ENCODE measurements at places on chromosomes 7 and 10. TPM values are rescaled to one million over a fixed set of nuclear protein-coding genes. Genes with fewer than 3 reads are reported as not detected.

GRCh38 chr10:91668913-91669312 is 36.0 kb upstream of the PPP1R3C start:
- DNase-seq = no peak

GRCh38 chr7:127107601-127108007 is 145.1 kb downstream of the GRM8 start:
- peak; percentile 62 for DNase-seq

DNA sequence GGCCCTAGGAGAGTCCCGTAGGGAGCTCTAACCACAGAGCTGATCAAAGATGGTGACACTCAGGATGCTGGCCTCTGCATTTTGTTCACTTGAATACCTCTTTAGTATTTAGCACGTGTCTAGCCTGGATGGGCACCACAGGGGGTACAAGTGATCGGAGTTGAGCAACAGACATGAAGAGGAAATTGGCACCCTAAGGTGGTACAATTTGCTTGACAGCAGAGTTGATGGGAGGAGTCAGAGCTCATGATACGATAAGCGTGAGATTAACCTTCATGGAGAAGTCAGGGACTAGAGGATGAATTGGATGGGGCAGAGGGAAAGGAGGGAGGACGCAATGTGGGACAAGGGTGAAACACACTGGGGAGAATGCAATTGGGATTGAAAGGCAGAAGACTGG is 9.9 kb upstream of the ZNF212 start:
- DNase-seq = no peak

DNA sequence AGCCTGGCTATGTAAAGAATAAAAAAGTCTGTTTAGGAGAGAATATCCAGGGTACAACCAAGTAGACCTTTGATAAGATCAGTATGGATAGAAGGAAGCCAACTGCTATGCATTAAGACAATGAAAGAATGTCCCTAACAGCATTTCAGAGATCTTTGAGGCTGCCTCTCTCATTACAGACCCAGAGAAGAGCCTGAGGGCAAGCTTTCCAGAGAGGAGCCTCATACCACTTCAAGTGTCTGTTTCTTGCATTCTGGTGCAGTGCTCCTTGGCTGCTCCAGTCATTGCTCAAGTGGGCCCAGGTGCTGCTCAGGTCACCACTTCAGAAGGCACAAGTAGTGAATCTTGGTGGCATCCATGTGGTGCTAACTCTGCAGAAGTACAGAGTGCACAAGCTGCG is 514.0 kb downstream of the PLXDC2 start:
- no peak for DNase-seq

GRCh38 chr7:44439926-44440325 is 50.5 kb downstream of the NUDCD3 start:
- no peak for DNase-seq

- DNase-seq = no peak
Observed at GRCh38 chr7:137305901-137306621, 37.5 kb downstream of the PTN start.

DNA sequence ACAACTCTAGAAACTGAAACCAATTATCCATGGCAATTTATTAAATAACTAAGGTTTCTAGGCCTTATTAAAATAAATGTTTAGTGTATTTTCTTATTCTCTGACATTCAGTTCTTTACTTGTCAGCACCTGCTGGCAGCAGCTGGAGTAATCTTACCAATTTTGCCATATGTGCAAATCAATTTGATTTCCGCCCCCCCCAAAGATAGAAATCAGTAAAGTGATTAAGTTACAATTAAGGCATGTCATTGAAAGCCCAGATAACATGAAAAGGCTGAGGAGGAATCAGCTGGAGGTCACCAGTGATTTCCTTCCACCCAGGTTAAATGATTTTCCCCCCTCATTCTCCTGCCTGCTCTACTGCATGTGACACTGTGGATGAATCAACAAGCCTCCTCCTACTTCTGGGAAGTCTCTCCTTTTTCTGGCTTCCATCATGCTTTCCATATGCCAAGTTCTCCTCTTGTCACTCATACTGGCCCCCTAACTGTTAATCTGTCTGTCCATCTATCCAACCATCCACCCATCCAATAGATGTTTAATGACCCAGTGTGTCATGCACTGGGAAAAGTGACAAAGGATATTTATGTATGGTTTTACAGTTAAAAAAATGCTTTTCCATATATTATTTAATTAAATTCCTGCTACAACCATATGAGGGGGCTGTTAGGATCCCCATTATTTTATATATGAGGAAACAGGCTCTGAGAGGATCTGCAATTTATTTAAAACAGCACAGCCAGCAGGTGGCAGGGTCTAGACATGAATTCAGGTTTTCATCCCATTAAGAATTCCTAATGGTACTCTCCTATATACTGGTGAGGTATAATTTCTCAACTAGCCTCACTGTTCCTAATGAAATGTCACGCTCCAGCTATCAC is 116.5 kb downstream of the ATXN7L1 start:
- peak; percentile 81 for DNase-seq

DNA sequence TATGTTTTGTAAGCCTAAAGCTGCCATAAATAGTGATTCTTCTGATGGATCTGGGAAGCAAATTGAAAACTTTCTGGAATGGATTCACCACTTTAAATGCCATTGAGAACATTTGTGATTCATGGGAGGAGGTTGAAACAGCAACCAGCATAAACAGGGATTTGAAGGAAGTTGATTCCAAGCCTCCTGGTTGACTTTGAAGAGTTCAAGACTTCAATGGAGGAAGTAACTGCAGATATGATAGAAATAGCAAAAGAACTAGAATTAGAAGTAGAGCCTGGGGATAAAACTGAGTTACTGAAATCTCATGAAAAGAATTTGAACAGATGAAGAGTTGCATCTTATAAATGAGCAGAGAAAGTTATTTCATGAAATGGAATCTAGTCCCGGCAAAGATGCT is 99.2 kb downstream of the LRRC4 start:
- DNase-seq = no peak

- no peak for DNase-seq
Observed at GRCh38 chr10:56351909-56352630, 9.0 kb downstream of the ZWINT start.

- DNase-seq = no peak
Observed at GRCh38 chr10:80487791-80488538, 33.9 kb downstream of the TSPAN14 start.

GRCh38 chr7:69685293-69685631 is 87.0 kb downstream of the AUTS2 start:
- no peak for DNase-seq

DNA sequence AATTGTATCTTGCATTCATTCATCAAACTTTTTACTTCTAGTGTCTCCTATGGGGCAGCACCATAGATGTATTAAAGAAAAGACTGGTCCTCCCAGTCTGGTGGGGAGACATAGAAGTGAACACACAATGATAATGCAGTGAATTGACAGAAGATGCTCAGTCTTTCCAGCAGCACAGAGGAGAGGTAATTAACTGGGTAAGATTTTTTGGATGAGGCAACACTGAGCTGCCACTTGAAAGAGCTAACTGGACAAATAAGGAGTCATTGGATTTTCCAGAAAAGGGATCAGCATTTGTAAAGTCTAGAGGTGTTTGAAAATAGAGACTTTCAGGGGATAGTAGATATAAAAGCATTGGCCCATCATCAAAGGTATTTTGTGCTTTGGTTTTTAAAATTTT is 7.2 kb upstream of the ITPRIP start:
- DNase-seq = no peak

- no peak for DNase-seq
Observed at GRCh38 chr7:69457595-69458504, 140.4 kb upstream of the AUTS2 start.

DNA sequence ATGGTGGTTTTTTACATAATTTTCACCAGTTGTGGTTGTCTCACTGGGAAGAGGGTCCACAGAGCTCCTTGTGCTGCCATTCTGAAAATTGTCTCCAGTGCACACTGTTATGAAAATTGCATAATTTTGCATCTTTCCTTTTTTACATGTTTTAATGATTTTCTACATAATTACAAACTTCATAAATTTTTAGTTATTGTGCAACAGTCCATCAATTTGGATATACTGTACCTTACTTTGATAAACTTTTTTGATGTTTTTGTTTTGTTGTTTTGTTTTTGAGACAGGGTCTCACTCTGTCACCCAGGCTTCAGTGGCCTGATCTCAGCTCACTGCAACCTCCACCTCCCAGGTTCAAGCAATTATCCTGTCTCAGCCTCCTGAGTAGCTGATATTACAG is 70.6 kb upstream of the AUTS2 start:
- DNase-seq = no peak

- no peak for DNase-seq
Observed at GRCh38 chr7:28564033-28564432, 151.7 kb downstream of the CREB5 start.

GRCh38 chr7:40983111-40983510 is 719.8 kb downstream of the INHBA start:
- DNase-seq = no peak

DNA sequence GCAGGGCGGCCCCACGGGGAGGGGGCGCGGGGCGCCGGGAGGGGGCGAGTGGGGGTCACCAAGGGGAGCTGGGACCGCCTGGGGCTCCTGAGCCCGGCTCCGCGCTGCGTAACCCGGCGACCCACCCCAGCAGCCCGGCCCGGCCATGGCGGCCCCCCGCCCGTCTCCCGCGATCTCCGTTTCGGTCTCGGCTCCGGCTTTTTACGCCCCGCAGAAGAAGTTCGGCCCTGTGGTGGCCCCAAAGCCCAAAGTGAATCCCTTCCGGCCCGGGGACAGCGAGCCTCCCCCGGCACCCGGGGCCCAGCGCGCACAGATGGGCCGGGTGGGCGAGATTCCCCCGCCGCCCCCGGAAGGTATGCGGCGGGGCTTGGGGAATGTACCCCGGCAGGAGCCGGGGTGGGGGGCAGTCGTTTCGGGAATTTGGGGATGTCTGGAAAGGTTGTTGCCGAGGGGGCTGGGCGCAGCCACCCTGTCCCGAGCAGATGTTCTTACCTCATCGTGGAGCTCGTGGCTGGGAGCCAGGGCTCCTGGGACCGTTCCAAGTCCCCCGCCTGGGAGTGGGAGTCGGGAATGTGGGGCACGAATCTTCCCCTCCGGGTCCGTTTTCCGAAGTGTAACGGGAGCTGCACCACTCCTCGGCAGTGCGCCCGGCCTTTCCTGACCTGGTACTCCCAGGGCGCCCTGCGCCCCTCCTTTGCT is 431 bp downstream of the ZYX start:
- peak; percentile 80 for DNase-seq

GRCh38 chr10:44347609-44348400 is 37.1 kb downstream of the CXCL12 start:
- DNase-seq = no peak

DNA sequence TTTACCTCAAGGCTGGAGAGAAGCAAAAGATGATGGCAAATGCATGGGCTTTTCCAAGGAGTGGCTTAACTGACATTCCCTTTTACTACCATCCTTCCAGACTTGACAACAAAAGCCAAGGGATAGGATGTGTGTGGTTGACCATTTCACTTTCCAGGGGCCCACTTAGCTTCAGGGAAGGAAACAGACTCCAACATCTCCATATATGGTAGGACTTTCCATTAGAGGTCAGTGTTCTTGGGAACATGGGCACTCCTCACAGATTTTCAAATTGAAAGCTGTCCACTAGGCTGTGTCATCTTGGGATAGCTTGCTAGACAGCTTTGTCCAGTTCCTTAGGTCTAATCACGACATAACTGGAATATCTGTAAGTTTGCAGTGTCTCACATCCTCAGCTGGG is 118.1 kb upstream of the NAMPT start:
- DNase-seq = no peak

DNA sequence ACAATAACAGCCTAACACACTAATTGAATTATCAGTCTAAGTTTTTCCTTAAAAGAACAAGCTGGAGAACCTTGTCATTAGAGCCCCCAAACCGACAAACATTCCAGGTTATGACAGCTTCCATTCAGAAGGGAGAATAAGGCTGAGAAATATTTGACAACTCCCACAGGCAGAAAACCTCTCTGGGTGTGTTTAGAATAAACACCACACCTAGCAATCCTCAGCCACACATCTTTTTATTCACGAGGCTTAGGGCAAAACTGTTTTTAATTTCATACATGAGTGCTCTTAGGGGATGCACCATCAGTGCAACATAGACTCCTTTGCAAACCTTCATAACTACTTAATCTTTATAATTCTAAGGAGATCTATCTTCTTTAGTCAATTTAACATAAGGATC is 24.2 kb downstream of the STN1 start:
- DNase-seq = no peak

GRCh38 chr7:81846398-81846797 is 76.6 kb upstream of the HGF start:
- DNase-seq = peak; percentile 65

DNA sequence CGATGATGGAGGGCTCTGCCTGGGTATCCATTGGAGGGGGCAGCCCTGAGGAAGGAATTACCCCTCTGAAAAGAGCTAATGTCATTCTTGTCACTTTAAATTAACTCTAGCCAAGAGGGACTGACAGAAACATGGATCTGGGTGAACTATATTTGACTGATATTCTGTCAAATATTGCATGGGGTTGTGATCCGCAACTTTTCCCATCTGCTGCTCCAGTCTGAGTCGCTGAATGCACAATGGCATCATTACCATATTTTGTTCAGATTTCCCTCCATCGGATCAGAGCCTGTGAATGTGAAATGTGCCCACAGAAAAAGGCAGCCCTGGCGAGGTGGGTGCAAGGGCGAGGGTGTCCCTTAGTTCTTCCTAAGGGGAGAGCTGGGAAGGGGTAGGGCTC is 100.5 kb upstream of the TCF7L2 start:
- no peak for DNase-seq

- no peak for DNase-seq
Observed at GRCh38 chr10:25713894-25714240, 220.2 kb upstream of the MYO3A start.

DNA sequence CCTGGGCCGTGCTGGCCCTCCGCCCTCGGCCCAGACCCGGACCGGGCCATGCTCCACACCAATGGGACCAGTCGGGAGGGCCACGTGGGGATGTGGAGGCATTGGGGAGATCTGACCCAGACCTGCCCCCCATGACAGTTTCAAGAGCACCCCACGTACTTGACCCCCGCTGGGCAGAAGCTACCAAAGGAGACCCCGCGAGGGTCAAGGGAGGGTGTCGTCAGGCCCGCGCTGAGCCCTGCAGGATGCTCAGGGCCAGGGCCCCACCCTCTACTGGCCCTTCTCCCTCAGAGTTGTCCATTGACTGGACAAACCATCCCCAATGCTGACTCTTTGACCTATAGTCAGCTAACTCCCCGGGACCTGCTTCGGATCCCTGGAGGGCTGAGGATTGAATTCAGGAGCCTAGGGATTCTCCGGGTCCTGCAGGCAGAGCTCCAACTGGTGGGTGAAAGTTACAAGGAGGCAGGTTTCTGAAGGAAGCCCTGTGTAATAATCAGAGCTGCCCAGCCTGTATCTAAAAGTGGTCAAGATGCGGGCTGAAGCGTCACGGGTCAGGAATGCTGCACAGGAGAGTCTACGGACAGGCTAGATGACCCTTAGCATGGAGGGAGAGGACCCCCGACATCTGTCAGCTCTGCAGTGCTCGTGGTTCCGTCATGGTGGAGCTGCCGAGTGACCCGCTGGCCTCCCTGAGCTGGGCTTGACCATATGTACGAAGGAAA is 498 bp upstream of the CALHM2 start:
- DNase-seq = no peak

PRR15 gene
- 0.17 TPM for total RNA-seq

KCP gene
- 0.17 TPM for total RNA-seq

KCNIP2 gene
- not detected for total RNA-seq

C7orf33 gene
- not detected for total RNA-seq

SHH gene
- total RNA-seq = not detected

ZNF804B gene
- total RNA-seq = not detected

PNLIPRP2 gene
- not detected for total RNA-seq

SAMD9L gene
- 27.7 TPM for total RNA-seq

SEC31B gene
- total RNA-seq = 1.2 TPM

CEP55 gene
- total RNA-seq = 18.9 TPM

OGA gene
- total RNA-seq = 99.1 TPM

ALOX5 gene
- total RNA-seq = 0.34 TPM

GRM8 gene
- total RNA-seq = 0.09 TPM

NPSR1 gene
- not detected for total RNA-seq

Measured in dermis blood vessel endothelial cell (primary cell).